ENCODE measurements at places on chromosomes 5 and 9.

DNA sequence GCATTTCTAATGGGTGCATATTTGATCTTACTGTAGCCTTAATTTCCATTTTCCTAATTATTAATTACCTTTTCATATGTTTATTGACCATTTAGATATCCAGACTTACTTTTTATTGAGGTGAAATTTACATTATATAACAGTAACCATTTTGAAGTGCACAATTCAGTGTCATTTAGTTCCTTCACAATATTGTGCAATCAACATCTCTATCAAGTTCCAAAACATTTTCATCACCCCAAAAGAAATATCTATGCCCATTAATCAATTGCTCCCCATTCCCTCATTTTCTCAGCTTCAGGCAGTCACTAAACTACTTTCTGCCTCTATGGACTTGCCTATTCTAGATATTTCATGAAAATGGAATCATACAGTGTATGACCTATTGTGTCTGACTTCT lies 5.9 kb downstream of the COL15A1 start:
- DNase-seq = no peak

- no peak for DNase-seq
Measured at GRCh38 chr9:83154087-83154736, 91.3 kb upstream of the RASEF start.

DNA sequence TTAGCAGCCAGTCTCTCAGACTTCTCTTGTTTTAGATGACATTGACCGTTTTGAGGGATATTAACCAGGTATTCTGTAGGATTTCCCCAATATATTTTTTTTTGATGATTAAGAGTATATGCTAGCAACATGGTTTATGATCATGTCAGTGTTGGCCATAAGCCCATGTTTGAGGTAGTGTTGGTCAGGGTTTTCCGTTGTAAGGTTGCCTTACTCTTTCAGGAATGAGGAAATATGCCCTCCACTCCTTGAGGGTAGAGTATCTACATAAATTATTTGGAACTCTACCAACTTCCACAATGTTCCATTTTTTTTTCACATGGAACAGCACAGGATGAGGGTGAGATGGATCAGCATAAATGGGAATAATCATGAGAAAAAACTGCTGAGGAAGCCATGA lies 188.4 kb upstream of the PRDM9 start:
- DNase-seq = no peak

DNA sequence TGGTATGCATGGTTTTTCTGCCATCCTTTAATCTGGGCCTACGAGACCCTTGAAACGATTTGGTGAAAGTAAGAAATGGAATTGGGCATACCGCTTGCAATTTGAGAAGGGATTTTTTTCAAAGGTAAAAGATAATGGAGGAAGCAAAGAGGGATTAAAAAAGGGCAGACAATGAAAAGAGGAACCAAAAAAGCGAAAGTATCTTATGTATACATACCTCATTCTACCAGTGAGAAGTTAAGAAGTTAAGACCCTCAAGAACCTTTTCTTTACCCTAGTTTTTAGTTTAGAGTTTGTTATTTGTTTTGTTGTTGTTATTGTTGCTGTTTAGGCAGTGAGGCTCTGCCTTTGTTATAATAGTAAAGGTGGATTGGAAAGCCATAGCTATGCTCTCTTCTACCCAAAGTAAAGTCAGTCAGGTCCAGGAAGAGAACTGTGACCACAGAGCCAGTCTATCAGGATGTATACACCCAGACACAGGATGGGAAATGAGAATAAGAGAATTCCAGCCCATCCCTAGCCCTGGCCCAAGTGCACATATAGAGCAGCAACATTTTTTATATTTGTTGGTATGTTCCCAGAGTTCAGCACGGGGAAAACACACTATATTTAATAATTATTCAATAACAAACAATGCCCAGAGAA lies 166.6 kb downstream of the RFX3 start:
- no peak for DNase-seq

GRCh38 chr5:6504677-6505415 lies 56.2 kb downstream of the UBE2QL1 start:
- no peak for DNase-seq

- no peak for DNase-seq
Measured at GRCh38 chr9:2419347-2419746, 202.2 kb upstream of the VLDLR start.

GRCh38 chr9:36862206-36863145 lies 171.6 kb downstream of the PAX5 start:
- no peak for DNase-seq

GRCh38 chr9:118896324-118897000 lies 472.8 kb downstream of the BRINP1 start:
- no peak for DNase-seq

DNA sequence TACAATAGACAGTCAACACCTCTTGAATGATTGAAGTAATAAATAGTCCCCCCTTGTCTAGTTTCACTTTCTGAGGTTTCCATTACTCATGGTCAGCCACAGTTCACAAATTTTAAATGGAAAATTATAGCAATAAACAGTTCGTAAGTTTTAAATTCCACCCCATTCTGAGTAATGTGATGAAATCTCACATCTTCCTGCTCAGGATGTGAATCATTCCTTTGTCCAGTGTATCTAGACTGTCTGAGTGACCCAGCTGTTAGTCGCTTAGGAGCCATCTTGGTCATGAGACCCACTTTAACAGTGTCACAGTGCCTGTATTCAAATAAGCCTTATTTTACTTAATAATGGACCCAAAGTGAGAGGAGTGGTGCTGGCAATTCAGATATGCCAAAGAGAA lies 311.6 kb upstream of the PRR16 start:
- DNase-seq = no peak

DNA sequence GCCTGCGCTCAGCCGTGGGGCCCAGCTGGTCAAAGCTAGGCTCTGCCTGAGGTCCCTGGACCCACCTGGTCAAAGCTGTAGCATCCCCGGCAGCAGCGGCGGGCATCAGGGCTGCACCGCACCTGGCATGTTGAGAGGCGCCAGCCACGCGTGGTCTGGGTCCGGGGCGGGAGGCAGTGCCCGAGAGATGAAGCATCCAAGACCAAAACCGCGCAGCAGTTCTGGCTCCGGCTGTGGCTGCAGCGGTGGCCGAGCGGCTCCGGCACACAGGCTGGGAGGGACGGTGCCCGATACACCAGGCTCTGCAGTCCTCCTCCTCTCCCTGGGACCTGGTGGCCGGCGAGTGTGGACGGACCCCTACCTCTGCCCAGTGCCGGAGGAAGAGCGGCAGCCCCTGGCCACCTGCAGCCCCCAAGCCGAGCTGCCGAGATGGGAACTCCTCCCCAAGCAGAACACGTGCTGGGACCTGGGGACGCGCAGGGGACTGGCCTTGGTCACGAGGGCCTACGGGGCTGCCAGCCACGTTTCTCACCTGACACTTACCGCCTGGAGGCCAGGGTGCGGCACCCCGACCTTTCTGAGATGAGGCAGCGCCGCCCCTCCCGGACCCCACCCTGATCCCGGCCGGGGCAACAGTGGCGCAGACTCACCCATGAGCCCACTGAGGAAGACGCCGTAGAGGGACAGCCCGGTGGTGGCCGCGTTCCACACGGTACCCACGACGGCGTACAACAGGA lies 33.0 kb downstream of the SLC9A3 start:
- no peak for DNase-seq
